Gastrocnemius medialis (tissue), 4 donors: ENCODE measurements at places on chromosomes 11 and 22. TPM values are rescaled to one million over a fixed set of nuclear protein-coding genes. Genes with fewer than 3 reads are reported as not detected.

Gene OR51B4
- total RNA-seq = not detected

GRCh38 chr22:19195796-19196731 is 17.5 kb upstream of the SLC25A1 start:
- H3K4me1 ChIP-seq = no peaks in the 10 kb centered on the region
- H3K27me3 ChIP-seq = no peaks in the 10 kb centered on the region
- H3K27ac ChIP-seq = no peak overlapping the region
- no peak overlapping the region for H3K4me3 ChIP-seq
- no peak for DNase-seq

Gene VPS11
- total RNA-seq = 16.5 TPM

DNA sequence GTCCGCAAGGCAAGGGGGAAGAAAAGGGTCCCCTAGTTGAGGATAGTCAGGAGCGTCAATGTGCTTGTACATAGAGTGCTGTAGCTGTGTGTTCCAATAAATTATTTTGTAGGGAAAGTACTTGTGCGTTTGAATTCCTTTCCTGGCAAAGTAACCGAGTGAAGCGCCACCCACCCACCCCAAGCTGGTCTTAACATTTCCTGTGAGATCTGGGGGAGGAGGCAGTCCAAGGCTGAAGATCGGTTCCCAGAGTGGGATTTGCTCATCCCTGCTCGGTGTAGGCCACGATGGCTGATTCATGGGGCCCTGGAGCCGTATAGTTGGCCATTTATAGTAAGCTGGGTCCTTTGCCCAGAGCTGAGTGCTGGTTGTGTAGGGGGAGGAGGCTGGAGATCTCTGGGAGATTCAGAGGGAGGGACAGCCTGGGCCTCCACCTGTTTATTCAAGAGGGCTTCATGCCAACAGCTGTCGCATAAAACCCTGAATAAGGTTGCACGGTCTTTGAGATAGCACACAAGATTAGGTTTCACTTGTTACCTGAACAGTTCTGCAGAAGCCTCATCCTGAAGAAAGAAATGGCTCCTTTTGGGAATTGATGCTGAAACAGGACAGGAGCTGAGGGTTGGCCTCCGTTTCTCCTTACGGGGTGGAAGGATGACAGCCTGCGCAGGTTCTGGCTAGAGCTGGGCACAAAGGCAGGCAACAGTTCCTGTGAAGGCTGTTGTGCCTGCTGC is 2.4 kb downstream of the ATF4 start:
- peaks cover 28% of the 10 kb centered on the region for H3K36me3 ChIP-seq
- H3K27me3 ChIP-seq = no peaks in the 10 kb centered on the region
- peak overlapping the region; percentile 100 for H3K27ac ChIP-seq
- peaks cover 66% of the 10 kb centered on the region for H3K4me1 ChIP-seq
- H3K4me3 ChIP-seq = peak overlapping the region; percentile 88

DNA sequence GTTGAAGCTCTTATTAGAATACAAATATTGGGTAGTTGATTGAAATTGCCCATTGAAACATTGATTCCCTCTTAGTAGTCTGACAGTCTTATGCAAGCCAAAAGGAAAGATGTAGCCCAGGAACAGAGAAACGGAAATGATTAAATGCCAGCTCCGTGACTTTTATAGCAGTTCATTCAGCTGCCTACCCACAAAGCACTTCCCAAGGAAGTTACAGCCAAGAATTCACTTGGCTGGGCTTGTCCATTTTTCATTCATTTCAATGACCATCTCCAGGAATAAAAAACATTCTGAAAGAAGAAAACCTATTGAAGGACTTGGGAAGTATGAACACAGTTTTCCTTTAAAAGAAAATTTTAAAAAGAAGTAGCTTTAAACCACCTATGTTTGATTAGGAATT is 62.0 kb downstream of the NCAM1 start:
- no peaks in the 10 kb centered on the region for H3K36me3 ChIP-seq
- DNase-seq = no peak
- H3K27ac ChIP-seq = no peak overlapping the region
- no peak overlapping the region for H3K4me3 ChIP-seq
- no peaks in the 10 kb centered on the region for H3K4me1 ChIP-seq
- no peaks in the 10 kb centered on the region for H3K27me3 ChIP-seq

- H3K27ac ChIP-seq = peak overlapping the region; percentile 86
- DNase-seq = no peak
- peak overlapping the region; percentile 54 for H3K4me3 ChIP-seq
- H3K4me1 ChIP-seq = peaks cover 80% of the 10 kb centered on the region
- H3K36me3 ChIP-seq = no peaks in the 10 kb centered on the region
Observed at GRCh38 chr22:35914357-35914664, 114.3 kb downstream of the RBFOX2 start.

DNA sequence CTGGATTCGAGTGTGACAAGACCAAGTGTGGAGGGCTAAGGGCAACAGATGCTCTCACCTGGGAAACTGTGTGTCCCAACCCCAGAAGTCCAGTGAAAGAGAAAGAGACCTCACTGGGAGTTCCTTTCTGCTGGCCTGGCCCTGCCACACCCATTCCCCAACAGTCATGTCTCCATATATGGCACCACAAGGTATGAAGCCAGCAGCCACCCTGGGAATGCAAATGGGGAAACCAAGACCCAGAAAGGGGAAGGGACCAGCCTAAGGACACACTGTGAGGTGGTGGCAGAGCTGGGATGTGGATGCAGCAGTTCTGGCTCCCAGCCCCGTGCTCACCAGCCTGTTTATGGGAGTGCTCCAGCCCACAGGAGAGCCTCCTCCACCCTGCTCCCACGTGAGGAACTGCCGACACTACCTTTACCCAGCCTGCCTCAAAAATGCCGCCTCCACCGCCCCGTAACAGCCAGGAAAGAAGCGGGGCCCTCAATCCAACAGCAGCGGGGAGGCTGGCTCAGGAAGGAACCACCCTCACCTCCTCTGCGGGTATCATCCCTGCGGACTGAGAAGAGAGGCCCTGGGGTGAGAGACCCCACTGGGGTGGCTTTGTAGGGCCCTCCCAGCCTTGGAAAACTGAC is 12.6 kb downstream of the LMO1 start:
- no peak for DNase-seq
- no peak overlapping the region for H3K27ac ChIP-seq
- no peaks in the 10 kb centered on the region for H3K27me3 ChIP-seq
- no peak overlapping the region for H3K4me3 ChIP-seq
- no peaks in the 10 kb centered on the region for H3K36me3 ChIP-seq
